ENCODE measurements at places on chromosomes 2 and 18. TPM values are rescaled to one million over a fixed set of nuclear protein-coding genes. Genes with fewer than 3 reads are reported as not detected.

- no peak for DNase-seq
These were observed 43.4 kb downstream of the COMMD1 start for GRCh38 chr2:61948661-61949457.

Gene PLEK
- total RNA-seq = 5.1 TPM

GRCh38 chr18:75474332-75474731, 46.8 kb upstream of the SMIM21 start:
- DNase-seq = no peak

- DNase-seq = no peak
These were observed 56.4 kb upstream of the MGAT5 start for GRCh38 chr2:134197445-134197844.

GRCh38 chr2:233711312-233712008, 1.2 kb upstream of the UGT1A5 start:
- peak; percentile 72 for DNase-seq

Gene RGPD4
- not detected for total RNA-seq

GRCh38 chr18:26103579-26103978, 13.2 kb upstream of the SS18 start:
- no peak for DNase-seq

GRCh38 chr2:24107-24506, 22.2 kb downstream of the FAM110C start:
- DNase-seq = no peak

Gene CLK1
- 59.6 TPM for total RNA-seq

Gene TMEM247
- total RNA-seq = not detected

Data from heart right ventricle (tissue), 16 donors.